Mesendoderm (in vitro differentiated cells): ENCODE measurements at places on chromosomes 4 and X.

DNA sequence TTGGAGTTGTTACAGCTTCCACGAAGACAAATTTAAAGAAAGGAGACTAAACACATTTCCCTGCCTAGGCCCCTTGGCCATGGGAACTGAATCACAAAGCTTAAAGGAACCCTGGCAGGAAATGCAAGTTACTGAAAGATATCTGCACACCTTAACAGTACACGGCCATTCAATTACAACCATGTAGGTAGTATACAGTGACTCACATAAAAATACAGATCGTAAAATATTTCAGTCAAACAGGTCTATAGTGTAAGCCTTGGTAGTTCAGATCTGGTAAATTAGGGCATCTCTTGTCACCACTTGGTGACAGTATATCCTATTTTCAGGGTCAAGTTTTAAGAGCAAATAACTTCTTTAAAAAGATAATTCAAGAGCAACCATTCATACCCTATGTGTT, 112.0 kb downstream of the ATG4A start:
- no peak for DNase-seq

- DNase-seq: no peak
These were observed 178.0 kb downstream of the MGST2 start for GRCh38 chr4:139843641-139844040.

DNA sequence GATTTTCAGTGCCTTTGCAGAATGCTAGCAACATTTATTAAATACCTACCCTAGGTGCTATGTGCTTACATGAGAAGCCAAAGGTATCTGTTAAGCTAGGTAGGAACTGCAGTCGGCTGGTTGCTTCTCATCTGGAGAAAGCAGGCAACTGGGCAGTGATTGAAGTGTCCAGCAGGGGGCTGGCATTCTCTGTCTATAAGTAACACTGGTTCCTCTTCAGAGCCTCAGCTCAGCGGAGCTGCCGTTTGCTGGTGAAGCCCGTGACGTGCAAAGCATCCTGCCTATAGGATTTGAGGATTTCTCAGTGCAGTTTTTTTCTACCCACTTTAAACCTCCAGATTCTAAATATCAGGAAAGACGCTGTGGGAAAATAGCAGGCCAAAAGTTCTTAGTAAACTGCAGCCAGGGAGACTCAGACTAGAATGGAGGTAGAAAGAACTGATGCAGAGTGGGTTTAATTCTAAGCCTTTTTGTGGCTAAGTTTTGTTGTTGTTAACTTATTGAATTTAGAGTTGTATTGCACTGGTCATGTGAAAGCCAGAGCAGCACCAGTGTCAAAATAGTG, at the start of gene GRPR:
GRPR (plus strand) TSS at position 344 of the 565 bp plus-strand sequence. CDS start 389 bp downstream, outside the sequence.
- peak; percentile 93 for DNase-seq

GRCh38 chr4:3470244-3471097, 7.4 kb downstream of the DOK7 start:
- DNase-seq: no peak

DNA sequence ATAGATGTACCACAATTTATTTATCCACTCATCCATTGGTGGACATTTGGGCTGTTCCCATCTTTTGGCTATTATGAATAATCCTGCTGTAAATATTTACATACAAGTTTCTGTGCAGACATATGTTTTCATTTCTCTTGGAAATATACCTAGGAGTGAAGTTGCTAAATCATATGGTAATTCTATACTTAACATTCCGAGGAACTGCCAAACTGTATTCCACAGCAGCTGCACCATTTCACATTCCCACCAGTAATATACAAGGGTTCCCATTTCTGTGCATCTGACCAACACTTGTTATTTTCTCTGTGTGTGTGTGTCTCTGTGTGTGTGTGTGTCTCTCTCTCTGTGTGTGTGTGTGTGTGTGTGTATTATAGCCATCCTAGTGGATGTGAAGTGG, 15.4 kb upstream of the DOCK11 start:
- DNase-seq: no peak
